Fibroblast of skin of right quadriceps (primary cell): ENCODE measurements at places on chromosomes 12 and 14.
A peak's percentile ranks its signal among the peaks of the same experiment; 100 is the strongest.

DNA sequence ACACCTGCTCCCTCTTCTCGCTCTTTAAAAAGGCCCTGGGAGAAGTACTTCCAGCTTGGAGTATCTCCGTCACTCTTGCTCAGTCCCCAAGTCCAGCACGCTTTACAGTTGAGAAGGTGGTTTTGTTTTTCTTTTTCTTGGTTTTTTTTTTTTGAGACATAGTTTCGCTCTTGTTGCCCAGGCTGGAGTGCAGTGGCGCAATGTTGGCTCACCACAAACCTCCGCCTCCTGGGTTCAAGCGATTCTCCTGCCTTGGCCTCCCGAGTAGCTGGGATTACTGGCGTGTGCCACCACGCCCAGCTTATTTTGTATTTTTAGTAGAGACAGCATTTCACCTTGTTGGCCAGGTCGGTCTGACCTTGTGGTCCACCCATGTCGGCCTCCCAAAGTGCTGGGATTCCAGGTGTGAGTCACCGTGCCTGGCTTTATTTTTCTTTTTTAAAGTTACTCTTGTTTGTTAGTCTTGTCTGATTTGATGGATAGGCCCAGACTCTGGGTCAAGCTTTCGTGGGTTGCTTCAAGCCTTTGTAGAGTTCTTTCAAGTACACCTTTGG lies 1.9 kb downstream of the TDRD9 start:
- no peak for DNase-seq

GRCh38 chr12:26080911-26081310 lies 43.9 kb downstream of the BHLHE41 start:
- DNase-seq = no peak

DNA sequence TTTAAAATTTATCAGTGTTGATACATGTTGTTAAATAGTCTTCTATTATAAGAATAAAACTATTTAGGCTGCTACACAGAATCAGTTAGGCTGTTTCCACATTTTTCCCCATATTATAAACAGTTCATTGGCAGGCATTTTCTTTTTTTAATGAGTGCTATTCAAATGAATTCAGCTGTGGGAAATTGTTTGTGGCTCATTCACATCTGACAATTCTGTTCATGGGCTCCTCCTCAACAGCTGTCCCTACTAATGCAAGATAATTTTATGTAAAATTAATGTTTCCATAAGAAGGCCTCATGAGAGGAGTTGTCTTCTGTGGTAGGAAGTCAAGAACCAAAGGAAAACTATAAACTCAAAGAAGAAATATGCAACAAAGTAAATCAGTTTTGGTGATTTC lies 218.0 kb downstream of the PPFIA2 start:
- DNase-seq = no peak

DNA sequence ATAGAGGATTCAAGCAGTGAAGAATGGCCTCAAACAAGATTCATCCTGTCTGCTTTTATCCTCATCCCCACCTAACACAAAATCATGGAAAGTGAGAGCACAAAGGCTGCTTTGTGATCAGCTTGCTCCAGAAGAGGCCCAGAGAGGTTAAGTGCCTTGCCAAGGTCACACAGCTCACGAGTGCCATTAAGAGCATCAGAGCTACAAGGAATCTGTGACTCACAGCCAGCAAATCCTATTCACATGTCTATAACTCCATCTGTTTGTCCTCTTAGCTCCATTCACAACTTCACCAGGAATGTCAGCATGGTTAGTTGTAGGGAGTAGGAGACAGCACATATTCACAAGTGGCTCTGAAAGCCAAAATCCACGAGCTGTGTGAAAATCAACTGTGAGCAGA lies 79.8 kb downstream of the TTC9 start:
- DNase-seq = no peak

DNA sequence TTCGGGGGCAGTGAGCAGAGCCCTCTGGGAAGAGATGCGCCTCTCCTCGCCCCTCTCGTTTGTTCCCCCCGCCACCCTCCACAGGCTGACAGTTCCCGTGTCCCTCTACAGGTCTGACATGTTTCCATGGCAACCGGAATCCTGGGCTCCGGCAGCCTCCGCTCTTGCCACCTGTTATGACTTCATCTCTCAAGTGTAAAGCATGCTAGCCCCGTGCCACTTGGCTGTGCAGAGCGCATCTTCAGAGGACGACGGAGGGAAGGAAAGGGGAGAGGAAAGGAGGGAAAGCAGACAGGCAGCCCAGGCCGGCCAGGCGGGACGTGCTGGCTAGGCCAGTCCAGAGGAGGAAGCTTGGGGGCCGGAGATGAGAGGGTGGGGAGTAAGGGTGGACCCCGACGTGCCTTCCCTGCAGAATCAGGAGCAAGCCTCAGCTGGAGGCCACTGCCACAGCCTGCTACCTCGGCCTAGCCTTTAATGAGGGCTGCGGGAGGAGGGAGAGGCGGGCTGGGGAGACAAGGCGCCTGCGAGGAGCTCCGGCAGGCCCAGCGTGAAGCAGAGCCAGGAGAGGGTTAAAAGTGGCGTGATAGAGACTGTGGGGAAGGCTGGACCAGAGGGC lies 214.3 kb downstream of the DPF3 start:
- DNase-seq = no peak

GRCh38 chr12:40168868-40169267 lies 55.9 kb upstream of the LRRK2 start:
- no peak for DNase-seq

- no peak for DNase-seq
Observed at GRCh38 chr12:14950982-14951746, 10.2 kb downstream of the ARHGDIB start.

DNA sequence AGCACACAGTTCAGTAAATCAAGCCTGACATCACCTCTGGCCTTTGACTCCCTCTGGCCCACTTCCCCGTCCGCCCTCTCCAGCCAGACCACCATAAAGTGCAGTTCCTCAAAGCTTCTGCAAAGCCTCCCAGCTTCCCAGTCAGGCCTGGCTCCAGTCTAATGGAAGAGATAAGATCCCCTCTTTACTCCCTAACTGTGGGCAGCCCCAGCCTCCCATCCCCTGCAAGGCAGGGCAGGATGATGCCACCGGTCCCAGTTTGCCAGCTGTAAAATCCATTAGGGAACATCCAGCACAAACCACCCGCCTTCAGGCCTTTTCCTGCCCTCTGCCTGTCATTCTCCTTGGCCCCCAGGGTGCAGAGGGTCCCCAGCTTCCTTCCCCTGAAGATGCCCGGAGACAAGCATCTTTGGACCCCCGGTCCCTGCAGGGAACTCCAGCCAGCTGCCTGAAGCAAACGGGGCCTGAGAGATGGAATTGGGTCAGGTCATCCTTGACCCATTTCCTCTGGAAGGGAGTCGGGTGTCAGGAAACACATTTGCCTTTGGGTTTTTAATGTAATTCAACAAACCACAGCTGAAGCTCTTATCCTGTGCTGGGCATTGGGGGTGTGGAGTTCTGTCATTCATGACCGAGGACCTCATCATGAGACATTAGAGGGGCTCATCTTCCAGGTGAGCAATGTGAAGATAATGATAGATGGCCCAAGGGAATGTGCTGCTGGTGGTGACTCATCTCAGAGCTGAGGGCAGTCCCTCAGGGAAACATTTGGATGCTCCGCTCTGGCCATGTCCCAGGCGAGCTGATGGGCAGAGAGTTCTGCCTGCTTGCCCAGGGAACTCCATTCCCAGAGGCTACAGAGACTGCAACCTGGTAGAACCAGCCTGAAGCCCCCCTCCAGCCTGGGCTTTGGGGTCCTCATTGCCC lies 93.8 kb upstream of the CLMN start:
- no peak for DNase-seq

DNA sequence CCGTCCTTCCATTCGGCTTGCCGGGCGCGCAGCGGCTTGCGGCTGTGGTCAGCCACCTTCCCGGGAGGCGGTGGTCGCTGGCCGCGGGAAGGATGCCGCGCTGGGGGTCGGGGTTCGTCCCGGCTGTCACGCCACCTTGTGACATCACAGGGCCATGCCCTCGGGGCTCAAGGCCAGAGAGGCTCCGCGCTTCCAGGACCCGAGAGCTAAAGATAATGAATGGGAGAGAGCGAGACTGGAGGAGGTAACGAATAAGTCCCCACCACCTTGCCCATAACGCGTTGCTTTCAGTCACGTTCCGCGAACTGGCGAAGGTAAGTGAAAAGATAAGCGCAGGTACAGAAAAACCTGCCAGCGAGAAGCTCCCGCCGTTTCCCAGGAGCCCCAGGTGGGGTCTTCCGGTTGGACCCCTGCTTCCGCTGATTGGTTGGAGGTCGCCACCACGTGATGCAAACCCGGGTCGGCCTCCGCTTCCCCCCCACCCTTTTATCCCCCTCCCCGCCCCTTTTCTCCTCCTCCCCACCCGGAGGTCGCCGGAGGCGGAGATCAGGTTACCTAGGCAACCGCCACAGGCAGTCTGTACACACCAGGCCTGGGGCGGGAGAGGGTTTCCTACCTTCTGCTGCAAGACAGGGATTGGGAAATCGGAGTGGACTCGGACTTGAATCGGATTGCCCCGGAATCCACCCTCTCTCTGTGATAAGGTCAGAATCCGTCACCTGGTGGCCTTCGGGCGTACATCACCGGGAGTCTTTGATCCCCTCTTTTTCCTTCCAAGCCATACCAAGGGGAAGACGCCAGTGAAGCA lies at the start of gene LRRC9:
Gene LRRC9, plus strand, starts transcription at position 575 of the 808 bp plus-strand sequence.
- no peak for DNase-seq

GRCh38 chr14:96161636-96162035 lies 43.0 kb upstream of the BDKRB2 start:
- no peak for DNase-seq

- DNase-seq = no peak
Observed at GRCh38 chr14:71933001-71933587, 865 bp downstream of the RGS6 start.

DNA sequence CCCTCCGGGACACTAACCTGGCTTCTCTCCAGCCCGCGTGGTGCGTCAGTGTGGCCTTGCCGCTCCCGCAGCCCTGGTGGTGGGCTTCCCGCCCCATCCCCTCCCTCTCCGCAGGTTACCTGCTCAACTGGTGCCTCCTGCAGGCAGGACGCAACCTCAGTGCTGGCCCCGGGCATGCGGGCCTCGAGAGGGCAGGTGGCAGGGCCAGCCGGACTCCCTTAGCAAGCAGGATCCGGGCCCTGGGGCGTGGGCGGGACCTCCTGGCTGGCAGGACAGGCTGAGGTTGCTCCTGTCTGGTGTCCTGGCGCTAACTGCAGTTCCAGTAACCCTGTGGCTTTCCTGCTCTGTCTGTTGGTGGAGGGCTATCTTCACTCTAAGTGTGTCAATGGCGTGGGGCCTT lies 8.6 kb upstream of the ADSS1 start:
- DNase-seq = no peak

- no peak for DNase-seq
Observed at GRCh38 chr14:64112867-64113678, 181.1 kb downstream of the ESR2 start.

DNA sequence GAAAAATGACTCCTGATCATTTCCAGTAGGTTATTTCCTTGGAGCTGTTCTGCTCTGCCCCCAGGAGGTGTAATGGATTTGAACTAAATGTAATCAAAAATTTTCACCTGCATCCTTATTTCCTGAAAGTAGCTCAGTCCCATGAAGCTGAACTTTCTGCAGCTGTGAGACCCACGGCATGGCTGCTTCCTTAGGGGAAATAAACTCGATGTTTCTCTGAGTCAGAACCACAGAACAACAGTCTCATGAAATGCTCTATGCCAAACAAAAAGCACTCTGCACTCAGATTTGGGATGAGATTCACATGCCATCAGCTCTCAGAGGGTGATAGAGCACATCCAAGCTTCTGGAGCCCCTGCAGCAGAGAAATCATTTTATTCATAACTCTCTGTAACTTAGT lies 224.1 kb upstream of the PLEKHG7 start:
- no peak for DNase-seq

GRCh38 chr12:128867466-128867865 lies 14.2 kb downstream of the GLT1D1 start:
- no peak for DNase-seq

GRCh38 chr14:52553002-52553670 lies 500 bp downstream of the GPR137C start:
- DNase-seq = peak; percentile 4

GRCh38 chr14:69358233-69358963 lies 39.7 kb downstream of the ERH start:
- no peak for DNase-seq

DNA sequence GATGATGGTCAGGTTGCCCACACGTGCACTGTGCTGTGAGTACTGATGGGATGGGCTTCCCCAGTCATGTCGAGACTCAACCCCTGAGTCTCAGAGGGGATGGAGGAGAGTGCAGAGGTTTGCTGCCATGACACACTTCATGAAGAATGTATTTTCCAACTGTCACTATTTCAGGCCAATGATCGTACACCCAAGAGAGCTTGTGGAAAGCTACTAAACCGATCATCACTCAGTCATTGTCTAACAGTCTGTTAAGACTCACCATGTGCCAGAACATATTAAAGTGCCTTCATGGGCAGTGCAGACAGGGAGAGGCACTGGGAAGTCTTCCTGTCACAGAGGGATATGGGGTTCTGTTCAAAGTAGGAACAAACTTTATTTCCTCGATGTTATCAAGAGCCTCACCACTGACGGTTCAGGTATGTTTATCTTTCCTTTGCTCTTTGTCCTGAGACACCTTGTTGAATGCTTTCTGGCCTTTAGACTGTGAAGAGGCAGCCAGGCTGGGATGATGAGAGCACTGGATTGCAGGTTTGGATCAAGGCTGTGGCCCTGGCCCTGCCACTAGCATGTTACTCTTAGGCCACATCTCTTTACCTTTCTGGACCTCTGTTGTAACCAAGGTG lies 41.6 kb upstream of the NTF3 start:
- peak; percentile 49 for DNase-seq

GRCh38 chr14:103641161-103641560 lies 12.2 kb downstream of the KLC1 start:
- DNase-seq = no peak

GRCh38 chr12:124862768-124863415 lies 772 bp downstream of the SCARB1 start:
- no peak for DNase-seq

- no peak for DNase-seq
Observed at GRCh38 chr12:39003541-39004155, 98.3 kb upstream of the CPNE8 start.

- peak; percentile 57 for DNase-seq
Observed at GRCh38 chr14:34355584-34356263, 106.3 kb downstream of the SPTSSA start.

GRCh38 chr12:51393676-51394545 lies 2.7 kb upstream of the GALNT6 start:
- peak; percentile 98 for DNase-seq

- no peak for DNase-seq
Observed at GRCh38 chr12:125083072-125083471, 17.8 kb downstream of the AACS start.

GRCh38 chr12:96189781-96190180 lies 4.4 kb upstream of the ELK3 start:
- no peak for DNase-seq

- DNase-seq = peak; percentile 80
Observed at GRCh38 chr12:66035288-66035966, 95.1 kb downstream of the LLPH start.

- no peak for DNase-seq
Observed at GRCh38 chr12:10982244-10982643, 4.5 kb downstream of the TAS2R50 start.
